Right renal cortex interstitium (tissue), 3 donors: ENCODE measurements at places on chromosomes 2 and 18. TPM values are rescaled to one million over a fixed set of nuclear protein-coding genes. Genes with fewer than 3 reads are reported as not detected.

DNA sequence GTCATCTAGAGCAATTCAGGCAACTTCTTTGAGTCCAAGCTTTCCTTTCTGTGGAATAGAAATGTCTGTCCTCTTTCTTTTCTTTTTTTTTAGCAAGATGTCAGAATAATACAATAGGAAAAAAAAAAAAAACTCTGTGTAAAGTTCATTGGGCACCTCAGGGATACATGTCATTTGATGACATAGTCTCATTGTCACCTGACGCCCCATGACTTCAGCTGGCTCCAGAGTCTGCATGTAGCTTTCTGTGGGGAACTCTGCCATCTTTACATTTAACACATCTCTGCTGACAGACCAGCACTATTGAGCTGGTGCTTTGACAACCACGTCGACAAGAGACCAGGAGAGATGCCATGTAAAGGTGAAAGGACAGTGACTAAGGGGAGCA lies 172.5 kb upstream of the KLF7 start:
- DNase-seq, result no peak

DNA sequence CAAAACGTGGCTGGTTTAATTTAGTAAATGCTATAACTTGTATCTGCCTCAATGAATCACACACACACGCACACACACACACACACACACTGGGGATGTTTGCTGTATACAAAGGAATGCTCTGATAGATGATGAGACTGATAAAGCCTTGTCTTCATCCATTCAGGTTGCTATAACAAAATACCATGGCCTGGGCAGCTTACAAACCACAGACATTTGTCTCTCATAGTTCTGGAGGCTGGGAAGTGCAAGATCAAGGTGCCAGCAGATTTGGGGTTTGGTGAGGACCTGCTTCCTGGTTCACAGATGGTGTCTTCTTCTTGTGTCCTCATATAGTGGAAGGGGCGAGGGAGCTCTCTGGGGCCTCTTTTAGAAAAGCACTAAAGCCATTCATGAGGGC lies 149.5 kb upstream of the HDAC4 start:
- DNase-seq, result no peak

DNA sequence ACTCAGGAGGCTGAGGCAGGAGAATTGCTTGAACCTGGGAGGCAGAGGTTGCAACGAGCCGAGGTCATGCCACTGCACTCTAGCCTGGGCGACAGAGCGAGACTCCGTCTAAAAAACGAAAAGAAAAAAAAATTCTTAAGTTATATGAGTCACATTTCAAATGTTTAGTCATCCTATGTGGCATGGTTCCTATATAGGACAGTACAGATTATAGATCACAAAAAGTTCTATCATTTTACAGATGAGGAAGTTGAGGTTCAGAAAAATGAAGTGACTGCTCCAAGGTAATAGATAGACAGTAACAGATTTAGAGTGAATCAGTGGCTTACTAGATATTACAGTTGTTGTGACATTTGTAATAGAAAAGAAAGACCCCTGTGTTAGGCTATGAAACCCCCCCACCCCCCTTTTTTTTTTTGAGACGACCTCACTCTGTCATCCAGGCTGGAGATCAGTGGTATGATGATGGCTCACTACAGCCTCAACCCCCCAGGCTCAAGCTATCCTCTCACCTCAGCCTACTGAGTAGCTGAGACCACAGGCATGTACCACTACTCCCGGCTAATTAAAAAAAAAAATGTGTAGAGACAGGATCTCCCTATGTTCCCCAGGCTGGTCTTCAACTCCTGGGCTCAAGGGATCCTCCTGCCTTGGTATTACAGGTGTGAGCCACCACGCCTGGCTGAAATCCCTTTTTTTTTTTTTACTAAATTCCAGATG lies 22.7 kb downstream of the PTPN4 start:
- no peak for DNase-seq

DNA sequence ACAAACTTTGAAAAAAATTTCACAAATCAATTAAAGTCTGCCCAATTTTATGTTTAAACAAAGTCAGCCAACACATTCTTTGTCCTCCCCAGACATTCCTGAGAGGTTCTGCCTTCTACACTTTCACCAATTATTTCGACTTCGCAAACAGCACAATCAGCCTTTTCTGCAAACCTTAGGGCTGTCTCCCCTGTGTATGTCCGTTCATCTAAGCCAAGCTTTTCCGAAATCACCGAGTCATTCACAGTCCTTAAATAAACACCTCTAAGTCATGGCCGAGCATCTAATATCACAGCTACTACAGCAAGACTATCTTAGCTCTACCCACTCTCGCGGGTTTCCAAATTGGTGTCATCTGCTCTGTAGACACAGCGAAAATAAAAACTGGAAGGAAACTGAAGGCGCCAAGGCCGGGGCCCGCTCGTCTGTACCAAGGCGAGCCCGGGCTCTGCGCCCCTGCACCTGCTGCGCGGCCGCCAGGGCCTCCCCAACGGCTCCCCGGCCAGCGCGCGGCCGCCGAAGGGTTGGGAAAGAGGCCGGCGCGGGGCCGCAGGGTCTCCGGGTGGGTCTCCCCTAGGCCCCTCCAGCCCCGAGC lies 730 bp downstream of the ODC1 start:
- DNase-seq, result no peak

DNA sequence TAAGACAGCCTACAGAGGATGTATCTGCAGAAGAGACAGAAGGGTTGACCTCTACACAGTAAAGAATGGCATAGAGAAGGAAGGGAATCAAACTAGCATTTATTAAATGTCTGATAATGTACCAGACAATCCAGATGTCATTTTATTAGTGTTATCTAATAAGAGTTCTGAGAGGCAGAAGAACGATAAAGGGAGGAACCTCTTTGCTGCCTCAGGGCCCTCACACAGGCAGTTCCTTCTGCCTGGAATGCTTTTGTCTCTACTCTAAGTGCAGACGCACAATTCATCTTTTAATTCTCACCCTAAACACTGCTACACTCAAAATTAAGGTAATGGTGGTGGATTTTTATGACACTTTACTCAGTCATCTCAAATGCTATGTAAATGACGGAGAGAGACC lies 64.5 kb downstream of the LRPPRC start:
- no peak for DNase-seq

DNA sequence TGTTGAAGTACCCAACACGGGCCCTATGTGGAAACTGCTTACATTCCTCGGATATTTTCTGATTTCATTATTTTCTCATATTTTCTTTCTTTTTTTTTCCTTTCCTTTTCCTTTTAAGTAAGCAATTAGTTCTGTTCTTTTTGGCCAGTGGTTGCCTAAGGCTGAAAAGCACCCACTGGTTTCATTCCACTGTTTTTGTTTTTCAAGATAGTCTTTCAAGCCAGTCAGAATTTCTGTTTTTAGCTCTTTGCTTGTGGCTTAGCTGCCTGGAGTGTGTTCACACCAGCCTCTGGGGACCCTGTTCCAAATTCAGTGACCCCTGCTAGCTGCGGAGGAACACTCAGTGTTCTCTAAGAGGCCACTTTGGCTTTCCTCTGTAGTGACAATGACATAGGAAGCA lies 73.6 kb downstream of the NRP2 start:
- no peak for DNase-seq

DNA sequence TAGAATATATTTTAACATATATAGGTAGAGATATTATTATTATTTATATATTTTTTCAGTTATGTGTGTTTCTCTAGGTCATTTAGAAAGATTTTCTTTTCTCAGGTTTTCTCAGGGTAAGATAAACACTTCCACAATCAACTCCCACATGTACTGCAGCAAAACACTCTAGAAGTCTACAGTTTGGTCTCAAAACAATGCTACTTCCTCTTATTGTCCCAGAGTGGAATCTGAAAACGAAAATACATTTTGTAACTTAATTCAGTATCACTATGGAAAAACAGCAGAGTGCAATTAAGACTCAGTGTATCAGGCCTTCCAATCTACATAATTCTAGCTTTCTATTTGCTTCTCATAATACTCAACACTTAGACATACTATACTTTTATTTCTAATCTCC lies 190.1 kb upstream of the SLC35G4 start:
- no peak for DNase-seq

- no peak for DNase-seq
These were observed 86.9 kb downstream of the LIMS1 start for GRCh38 chr2:108621087-108621559.

DNA sequence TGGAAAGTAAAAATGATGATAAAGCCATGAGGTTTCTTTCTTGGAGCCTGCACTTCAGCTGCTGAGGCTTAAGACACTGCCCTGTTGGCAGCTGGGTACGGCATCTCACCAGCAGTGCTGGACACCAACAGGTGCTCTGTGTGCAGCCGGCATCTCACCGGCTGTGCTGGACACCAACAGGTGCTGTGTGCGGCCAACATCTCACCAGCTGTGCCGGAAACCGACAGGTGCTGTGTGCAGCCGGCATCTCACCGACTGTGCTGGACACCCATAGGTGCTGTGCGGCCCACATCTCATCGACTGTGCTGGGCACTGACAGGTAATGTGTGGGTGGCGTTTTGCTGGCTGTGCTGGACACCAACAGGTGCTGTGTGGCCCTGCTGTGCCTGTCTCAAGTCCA lies 190.8 kb downstream of the TMEM18 start:
- no peak for DNase-seq

DNA sequence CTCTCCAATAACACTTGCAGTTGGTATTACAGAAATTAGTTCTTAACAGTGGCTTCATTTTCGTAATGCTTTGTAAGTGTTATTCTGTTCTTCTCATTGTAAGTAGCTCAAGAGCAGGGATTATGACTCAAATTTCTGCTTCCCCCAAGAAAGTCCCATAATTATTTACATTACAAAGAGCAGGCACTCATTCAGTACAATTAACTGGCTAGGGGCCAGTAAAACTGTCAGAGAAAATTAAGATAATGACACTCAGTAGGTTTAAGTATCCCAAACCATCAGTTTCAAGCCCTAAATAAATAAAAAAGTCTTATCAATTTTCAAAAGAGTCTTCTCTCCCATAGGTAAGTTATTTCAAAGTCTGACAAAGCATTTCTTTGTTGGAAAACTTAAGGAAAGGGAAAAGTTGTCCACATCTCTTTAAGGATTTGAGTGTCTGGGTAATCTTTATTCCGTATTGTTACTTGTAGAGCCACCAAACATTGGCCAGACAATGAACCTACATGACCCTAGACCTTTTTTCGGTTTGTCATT lies 137.1 kb downstream of the ARHGAP28 start:
- no peak for DNase-seq

GRCh38 chr2:150450765-150451164 lies 36.7 kb downstream of the RND3 start:
- DNase-seq, result no peak

DNA sequence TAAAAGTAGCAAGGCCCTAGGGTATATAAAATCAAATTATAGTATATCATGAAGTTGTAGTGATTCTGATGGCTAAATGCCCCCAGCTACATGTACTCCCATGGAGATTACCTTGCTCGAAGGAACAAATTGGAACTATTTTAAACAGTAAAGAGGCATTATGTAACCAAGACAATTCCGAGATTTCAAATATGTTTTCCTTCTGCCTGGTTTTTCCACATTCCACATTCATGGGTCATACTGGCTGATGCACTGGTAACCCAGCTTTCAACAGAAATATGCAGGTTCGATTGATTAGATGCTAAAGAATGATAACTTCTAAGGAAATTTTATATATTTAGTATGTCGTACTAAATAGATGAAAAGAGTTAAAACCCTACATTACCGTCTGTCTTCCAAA lies 62.3 kb upstream of the MGAT4A start:
- DNase-seq, result no peak

DNA sequence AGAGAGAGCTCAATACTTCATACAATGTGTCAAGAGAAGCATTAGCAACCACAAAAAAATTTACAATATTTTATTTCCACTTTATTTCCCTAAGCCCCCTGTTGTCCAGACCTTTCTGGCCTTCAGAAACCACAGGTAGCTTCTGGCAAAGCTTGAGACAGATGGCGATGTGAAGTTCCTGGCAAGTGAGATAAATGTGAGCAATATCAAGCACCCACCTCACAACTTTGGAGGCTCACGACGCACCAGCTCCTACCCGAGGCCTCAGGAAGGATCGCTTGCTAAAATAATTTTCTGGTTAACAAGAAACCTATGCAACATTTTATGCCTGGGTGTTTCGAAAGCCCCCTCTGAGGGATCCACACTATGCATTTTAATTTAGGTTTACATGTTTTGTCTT lies 158.1 kb upstream of the CHAC2 start:
- no peak for DNase-seq

DNA sequence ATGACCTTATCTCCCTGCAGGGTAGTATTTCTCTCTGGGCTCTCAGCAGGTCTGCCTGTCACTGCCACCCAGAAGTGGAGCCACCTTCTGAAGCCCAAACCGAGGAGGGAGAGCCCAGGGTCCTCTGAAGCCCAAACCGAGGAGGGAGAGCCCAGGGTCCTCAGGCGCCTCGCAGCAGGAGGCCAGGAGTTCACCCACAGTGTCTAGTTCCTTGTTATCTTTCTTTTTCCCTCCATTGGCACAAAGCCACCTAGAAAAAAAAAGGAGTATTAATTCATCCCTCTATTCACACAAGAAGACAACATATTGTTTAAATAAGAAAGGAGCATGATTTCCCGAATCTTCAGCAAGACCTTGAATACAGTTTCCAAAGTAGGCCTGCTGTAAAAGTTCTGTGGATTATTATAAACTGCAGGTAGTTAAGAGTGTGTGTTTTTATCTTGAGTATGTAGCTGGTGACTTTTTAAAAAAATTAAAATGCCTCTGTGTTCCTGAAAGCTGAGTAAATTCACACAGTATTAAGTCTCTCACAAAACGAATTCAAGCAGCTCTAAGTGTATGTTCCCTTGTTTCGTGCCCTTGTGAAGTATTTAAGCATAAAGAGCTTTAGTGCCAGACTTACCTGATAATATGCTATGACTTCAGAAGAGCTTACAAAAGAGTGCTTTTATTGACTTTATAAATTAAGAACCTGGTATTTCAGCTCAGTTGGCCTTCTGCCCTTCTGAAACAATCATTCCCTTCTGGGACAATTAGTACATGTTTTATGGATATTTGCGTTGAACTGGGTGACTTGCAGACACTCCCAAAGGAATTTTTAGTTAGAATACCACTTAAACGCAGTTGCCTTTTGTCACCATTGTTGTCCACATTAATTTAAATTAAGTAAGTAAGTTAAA lies 11.7 kb upstream of the GRHL1 start:
- no peak for DNase-seq

DNA sequence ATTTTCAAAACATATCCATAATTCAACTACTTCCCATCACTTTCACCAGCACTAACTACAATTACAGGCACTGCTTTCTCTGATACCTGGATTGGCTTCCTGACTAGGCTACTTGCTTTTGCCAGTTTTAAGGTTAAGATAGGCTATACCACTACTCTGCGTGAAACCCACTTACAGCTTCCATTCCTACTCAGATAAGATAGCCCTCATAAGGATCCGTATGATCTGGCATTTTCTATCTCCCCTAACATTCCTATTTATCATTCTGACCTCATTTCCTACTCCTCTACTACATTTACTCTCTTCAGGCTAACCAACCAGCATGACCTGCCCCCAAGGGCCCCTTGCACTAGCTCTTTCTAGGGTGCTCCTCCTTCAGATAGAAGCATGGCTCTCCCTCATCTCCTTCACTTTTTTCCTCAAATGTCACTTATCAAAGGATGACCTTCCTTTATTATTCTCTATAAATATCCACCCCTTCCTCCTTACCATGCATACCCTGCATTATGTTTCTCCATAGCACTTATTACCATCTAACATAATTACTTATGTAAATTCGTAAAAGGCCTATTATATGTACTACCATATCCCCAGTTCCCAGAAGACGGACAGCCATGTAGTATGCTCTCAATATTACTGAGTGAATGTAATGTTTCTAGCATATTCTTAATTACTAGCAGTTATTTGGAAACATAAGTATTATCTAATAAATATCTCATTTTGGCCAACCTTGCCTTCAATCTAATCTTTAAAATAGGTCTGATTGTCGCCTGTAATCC lies 4.4 kb downstream of the TIA1 start:
- DNase-seq, result no peak

POTEI gene
- polyA plus RNA-seq, result 0.10 TPM

TMEM200C gene
- polyA plus RNA-seq, result 0.98 TPM

STON1 gene
- polyA plus RNA-seq, result 35.8 TPM
